Epithelial cell of esophagus (primary cell): ENCODE measurements at places on chromosomes 4 and X.

DNA sequence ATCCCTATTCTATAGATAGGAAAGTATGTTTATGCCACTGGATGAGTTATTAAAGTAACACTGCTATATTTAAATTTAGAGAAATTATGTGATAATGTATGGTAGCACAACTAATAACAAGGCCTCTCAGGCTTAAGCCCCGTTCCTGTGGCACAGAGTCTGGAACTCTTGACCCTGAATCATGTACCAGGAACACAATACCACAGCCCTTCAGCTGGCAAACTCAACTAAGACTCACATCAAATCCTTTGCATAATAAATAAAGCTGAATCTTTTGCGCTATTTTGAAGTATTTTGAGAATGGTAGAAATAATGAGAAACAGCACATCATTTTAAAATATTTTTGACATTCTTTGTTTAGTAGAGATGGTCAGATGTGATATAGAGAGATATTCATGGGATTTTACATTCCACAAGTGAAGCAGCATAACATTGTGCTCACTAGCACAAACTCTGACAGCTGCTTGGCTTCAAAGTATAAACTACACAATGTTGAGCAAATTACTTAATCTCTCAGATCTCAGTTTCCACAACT is 478.4 kb upstream of the FAM241A start:
- DNase-seq = no peak

DNA sequence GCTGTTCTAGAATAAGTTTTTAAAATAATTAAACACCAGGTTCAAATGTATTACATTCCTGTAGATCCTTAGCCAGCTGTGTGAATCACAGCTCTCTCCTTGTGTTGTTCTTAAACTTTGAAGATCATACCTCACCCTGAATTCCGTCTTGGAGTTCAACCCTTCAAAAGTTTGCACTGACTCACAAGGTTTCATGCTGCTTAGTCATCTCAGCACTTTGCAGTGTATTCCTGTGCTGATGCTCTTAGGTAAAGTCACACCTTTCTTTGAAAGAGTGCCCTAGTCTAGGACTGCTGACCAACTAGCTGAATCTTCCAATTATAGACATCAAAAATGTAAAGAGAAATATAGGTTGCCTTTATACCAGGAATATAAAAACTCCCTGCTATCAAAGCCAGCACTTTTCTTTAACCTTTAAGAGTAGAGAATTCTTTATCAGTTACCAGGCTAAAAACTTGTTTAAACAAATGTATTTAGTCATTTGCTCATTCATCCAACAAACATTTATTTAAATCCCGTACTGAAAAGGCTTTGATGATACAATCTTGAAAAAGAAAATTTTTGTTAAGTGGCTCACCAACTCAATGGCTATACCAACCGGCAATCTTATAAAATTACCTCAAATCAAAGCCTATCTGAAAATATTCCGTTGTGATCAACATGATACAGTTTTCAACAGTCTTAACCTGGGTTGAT is 169.7 kb downstream of the RAP1GDS1 start:
- peak; percentile 97 for DNase-seq

DNA sequence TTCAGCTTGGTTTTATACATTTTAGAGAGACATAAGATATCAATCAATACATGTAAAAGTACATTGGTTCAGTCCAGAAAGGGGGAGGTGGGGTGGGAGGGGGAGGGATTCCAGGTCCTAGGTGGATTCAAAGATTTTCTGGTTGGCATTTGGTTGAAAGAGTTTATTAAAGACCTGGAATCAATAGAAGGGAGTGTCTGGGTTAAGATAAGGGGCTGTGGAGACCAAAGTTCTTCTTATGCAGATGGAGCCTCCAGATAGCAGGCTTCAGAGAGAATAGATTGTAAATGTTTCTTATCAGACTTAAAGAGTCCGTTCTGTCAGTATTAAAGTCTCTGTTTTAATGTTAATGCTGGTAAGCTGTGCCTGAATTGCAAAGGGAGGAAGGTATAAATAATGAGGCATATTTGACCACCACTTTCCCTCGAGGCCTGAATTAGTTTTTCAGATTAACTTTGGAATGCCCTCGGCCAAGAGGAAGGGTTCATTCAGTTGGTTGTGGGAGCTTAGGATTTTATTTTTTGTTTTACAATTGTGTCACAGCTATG is 169.9 kb downstream of the AASDH start:
- DNase-seq = no peak

DNA sequence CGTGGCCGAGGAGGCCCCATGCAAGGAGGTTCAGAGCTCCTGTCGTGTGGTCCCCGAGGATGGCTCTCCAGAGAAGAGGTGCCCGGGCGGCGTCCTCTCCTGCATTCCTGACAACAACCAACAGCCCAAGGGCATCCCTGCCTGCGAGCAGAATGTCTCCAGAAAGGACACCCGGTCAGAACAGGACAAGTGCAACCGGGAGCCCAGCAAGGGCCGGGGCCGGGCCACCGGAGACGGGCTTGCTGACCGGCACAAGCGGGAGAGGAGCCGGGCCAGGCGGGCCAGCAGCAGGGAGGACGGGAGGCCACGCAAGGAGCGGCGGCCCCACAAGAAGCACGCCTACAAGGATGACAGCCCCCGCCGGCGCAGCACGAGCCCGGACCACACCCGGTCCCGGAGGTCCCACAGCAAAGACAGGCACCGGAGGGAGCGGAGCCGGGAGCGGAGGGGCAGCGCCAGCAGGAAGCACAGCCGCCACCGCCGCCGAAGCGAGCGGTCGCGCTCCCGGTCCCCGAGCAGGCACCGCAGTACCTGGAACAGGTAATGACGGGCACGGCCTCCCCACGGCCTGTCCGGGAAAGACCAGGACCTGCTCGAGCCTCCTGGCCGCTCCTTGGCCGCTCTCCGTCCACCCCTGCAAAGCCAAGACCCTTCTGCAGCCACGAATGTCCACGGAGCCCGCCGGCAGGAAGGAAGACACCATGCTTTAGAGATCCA is 9.8 kb downstream of the AKAP17A start:
- no peak for DNase-seq

- DNase-seq = no peak
These were observed 1037.4 kb upstream of the PABPC4L start for GRCh38 chr4:135238940-135239339.

DNA sequence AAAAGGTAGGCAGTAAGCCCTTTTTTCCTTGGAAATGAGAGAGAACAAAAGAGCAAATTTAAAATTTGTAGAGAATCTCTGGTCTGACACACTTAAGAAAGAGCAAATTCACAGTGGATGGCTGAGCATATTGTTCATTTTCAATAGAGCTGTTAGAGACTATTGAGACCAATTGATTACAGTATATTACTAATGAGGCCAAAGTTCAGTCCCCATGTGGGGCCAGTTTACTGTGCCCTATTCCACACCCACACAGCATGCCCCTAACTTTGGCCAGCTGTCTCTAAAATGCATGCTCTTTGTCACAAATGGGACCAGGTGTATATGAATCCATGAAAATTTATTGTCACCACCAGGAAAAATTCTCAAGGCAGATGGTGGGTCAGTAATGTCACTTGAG is 470.5 kb downstream of the PCDH7 start:
- no peak for DNase-seq

DNA sequence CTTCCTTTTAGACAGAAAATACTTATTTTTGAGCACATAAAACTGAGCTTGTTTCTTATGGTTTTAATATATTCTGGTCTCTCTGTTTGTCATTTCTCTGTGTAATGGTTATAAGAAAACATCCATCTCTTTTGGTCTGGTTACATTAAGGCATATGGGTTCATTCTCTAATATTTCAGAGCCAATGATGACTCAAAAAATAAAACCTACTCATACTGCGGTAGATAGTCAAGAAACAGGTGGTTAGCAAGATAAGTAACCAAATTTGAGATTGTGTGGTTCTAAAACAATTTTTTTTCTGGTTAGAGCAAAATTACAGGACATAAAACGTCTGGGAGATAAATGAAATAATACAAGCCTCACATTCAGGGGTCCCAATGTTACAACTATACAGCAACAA is 654.5 kb downstream of the STIM2 start:
- no peak for DNase-seq

GRCh38 chr4:38489011-38489861 is 174.8 kb upstream of the KLF3 start:
- no peak for DNase-seq

GRCh38 chr4:125836597-125837195 is 521.9 kb downstream of the FAT4 start:
- no peak for DNase-seq

GRCh38 chr4:29560452-29560851 is 1159.7 kb upstream of the PCDH7 start:
- DNase-seq = peak; percentile 52

DNA sequence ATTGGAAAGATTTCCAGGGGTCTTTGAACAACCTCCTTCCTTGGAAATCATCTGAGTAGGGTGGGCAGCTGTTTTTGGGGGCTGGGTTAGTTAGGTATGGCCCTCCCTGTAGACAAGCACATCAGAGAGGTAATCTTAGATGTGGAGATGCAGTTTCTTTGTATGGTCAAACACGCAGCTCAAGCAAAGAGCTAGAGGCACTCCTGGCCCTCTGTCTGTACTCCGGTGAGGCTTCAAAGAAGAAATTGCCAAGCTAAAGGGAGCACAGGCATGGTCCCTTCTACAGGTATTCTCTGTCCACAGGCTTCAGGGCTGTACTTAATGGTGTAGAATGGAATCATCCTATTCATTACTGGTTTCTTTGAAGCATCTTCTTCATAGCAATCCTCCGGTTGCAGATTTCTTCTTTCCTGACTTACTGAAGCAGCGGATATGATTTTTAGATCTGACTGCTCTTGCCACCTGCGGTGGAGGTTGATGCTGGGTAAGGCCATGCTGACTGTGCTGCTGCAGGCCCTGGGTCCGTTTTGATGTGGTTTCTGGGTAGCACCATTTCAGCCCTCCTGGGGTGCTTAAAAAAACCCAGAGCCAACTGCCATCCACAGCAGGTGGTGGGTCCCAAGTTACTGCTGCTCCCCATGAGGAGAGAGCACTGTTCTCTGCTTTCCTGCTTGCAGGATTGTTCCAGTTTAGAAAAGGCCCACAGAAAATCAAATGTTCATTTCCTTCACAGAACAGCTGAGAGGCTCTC is 318.9 kb upstream of the GATB start:
- DNase-seq = no peak

DNA sequence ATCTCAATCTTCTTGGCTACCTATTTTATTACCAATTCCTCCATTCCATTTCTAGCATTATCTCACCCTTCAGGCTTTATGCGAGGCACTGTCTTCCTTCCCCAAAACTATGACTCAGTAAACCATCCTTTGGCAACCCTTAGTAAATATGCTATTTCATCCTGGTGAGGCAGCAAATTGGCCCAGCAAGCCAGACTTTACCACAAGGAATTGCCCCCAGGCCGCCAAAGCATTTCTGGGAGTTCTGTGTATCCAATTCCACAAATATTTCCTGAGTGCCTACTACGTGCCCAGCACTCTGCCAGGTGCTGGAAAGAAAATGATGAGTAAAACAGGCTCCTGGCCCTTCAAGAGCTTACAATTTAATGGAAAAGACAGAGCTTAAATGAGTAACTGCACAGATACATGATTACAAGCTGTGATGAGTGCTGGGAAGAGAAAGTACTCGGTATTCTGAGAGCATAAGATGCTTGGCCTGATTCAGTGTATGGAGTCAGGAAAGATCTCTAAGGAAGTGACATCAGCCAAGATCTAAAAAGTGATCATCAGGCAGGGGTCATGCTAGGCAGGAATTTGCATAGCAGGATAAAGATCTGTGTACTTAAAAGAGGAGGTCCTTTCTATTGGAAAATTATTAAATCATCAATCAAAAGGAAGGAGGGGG is 193.8 kb downstream of the ADAMTS3 start:
- DNase-seq = peak; percentile 86
